ENCODE measurements at places on chromosomes 12 and 14.

DNA sequence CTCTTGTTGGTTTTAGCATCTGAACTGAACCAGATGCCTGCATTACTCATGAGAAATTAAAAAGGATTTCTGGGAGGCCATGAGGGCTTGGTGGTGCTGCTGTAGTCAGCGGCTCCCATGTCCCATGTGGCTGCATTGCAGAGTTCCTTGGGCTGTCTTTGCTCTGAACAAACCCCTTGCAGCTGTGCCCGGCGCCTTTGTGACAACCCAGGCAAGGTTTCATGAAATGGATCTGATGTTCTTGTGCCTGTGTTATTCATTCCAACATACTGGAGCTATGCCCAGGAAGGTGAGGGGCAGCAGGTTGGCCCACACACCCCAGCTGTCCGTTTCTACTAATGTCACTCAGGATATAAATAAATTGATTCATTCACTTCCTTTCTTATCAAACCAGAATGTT, 40.8 kb downstream of the TGFB3 start:
- DNase-seq: no peak

DNA sequence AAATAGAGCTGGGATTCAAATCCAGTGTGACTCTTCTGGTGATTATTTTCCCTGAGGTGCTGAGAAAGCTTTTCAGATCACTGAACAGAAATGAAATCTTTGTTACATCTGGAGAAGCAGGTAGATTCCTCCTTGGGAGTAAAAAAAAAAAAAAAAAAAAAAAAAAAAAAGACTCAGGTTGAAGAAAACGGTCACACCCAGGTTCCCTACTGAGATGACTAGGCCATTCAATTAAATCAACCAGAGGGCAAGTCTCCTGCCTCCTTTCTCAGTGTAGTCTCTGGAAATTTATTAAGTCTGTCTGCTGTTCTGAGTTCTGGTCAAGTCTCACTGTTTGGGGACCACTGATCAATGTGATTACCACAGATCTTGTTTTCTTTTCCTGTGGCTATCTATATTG, 24.0 kb downstream of the ARG2 start:
- DNase-seq: no peak

DNA sequence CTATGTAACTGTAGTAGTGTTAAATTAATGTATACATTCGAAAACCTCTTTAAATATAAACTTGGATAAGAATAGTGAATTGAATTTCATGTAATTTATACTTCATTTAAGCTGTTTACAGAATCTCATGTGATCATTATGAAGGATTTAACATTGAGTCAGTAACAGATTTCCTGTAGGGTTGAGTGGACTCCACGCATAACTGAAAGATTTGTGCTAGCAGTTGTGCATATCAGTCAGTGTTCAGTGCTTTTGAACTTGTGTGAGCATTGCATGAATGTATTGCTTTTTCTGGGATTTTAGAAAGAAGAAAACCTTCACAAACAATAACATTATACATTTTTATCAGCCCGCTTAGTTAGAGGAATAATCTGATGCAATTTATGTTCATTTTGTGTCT, 1435.3 kb downstream of the LRFN5 start:
- DNase-seq: no peak

- no peak for DNase-seq
These were observed 295.7 kb upstream of the PRKD1 start for GRCh38 chr14:30223385-30223785.

Data from cortex of kidney (tissue), 1 donor.